Activated CD4-positive, alpha-beta T cell treated with anti-CD3 and anti-CD28 coated beads, Interleukin-2, Interleukin-4, amounts not matched to agents 100 ng/mL and 50 ng/mL, durations not matched to agents 16 hours and 8 hours (primary cell): ENCODE measurements at places on chromosomes 2 and 18.

GRCh38 chr2:197777823-197778407 is 7.2 kb downstream of the BOLL start:
- DNase-seq = peak; percentile 32

GRCh38 chr18:63320975-63321265 is 1.4 kb upstream of the BCL2 start:
- no peak for DNase-seq

DNA sequence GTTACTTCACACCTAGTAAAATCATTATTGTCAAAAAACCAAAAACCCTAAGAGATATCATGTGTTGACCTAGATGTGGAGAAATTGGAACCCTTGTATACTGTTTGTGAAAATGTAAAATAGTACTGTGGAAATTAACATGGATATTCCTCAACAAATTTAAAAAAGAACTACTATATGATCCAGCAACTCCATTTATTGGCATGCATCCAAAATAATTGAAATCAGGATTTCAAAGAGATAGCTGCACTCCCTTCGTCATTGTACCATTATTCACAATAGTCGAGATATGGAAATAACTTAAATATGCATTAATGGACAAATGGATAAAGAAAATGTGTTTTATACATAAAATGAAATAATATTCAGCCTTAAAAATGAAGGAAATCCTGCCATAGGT is 105.3 kb upstream of the ZC3H15 start:
- DNase-seq = no peak

GRCh38 chr2:163142618-163143017 is 304.1 kb upstream of the KCNH7 start:
- DNase-seq = no peak

- DNase-seq = no peak
Measured at GRCh38 chr2:158716121-158716791, 78.9 kb upstream of the DAPL1 start.

DNA sequence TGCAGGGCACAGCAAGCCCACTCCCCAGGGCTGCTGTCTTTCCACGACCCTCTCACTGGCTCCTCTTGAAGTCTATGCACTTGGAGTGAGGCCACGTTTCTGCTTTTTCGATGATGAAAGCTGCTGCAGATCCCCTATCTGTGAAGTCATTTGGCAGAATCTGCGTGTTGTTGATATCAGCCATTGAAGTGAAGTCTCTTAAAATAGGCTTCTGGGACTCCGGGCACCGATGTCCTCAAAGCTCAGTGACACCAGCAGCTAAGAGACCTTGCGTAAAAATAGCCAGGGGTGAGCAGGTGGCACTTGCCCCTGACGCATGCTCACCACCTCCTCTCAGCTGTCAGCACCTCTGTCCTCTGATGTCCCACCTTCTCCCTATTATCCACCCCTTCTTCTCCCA is 89.4 kb upstream of the FHL2 start:
- DNase-seq = no peak

DNA sequence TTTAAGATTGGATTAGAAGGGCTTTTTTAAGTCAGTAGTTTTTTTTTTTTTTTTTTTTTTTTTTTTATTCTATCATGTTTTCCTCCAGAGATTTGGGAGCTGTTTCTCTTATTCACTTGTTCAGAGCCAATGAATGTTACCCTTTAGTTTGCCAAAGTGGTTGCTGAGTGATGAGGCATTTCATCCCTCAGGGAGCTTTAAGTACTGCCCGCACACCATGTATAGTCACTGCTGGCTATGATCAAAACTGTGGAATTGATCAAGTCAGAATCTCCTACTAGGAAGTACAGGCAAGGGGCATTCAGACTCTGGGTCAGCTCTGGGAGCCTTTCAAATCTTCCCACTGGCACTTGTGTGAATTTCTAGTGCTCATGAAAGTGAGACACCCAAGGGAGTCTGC is 201.6 kb downstream of the IKZF2 start:
- no peak for DNase-seq

DNA sequence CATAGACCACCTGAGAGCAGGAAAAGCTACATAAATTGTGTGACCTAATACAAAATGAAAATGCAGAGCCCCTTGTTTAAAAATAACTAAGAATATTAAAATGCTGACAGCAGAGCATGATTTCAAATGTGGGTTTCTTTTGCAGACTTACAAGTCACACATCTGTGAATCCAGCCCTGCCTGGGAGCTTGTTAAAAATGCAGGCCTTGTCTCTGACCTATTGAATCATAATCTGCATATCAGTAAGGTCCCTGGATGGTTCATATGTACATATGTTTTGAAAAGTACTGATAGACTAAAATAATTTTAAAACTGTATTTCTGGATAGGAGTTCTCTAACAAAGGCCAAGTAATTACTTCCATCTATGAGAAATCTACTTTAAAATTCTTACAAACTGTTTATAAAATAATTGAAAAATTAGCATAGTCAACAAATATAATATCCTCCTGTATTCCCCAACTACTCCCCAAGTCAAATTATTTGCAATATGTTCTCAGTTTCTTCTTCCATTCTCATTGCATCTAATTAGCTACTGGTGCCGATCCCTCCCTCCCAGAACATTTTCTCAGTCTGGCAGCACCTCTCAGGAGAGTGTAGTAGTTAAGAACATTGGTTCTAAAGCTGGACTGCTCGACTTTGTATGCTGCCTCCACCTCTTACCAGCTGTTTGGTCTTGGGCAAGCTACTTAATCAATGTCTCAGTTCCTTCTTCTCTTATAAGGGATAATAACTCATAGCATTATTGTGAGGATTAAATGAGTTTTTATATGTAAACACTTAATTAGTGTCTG is 1040.4 kb upstream of the CDH2 start:
- DNase-seq = no peak

GRCh38 chr2:44358503-44358902 is 2.8 kb downstream of the PREPL start:
- no peak for DNase-seq

GRCh38 chr2:68237976-68238580 is 14.3 kb downstream of the PPP3R1 start:
- no peak for DNase-seq

GRCh38 chr18:67280486-67281242 is 235.9 kb downstream of the DSEL start:
- DNase-seq = no peak

DNA sequence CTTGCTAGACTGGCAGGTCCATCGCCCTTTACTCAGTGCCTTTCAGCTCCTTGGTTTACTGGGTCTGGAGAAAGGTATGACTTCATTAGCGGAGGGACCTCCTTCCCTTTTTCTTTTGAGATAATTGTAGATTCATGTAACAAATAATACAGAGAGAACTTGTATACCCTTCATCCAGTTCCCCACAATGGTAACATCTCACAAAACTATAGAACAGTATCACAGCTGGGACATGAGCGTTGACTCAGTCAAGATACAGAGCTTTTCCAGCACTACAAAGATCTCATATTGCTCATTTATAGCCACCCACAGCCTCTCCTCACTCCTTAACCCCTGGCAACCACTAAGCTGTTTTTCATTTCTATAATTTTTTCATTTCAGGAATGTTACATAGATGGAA is 59.8 kb downstream of the ZNF532 start:
- DNase-seq = no peak

- DNase-seq = no peak
Measured at GRCh38 chr2:169104848-169105247, 35.5 kb downstream of the DHRS9 start.

GRCh38 chr18:55115606-55116005 is 156.3 kb upstream of the CCDC68 start:
- DNase-seq = no peak

GRCh38 chr2:41101281-41101680 is 649.4 kb upstream of the SLC8A1 start:
- no peak for DNase-seq

DNA sequence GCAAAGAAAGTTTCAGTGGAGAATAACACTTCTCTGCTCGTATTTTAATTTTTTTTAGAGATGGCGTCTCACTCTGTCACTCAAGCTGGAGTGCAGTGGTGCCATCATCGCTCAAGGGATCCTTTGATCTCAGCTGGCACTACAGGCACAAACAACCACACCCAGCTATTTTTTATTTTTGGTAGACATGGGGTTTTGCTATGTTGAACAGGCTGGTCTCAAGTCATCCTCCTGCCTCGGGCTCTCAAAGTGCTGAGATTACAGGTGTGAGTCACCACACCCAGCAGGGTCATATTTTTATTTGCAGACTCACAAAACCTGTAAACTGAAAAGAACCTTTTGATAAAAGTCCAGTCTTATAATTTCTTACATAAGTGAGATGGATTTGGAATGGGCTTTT is 2.6 kb downstream of the TRAK2 start:
- peak; percentile 24 for DNase-seq

DNA sequence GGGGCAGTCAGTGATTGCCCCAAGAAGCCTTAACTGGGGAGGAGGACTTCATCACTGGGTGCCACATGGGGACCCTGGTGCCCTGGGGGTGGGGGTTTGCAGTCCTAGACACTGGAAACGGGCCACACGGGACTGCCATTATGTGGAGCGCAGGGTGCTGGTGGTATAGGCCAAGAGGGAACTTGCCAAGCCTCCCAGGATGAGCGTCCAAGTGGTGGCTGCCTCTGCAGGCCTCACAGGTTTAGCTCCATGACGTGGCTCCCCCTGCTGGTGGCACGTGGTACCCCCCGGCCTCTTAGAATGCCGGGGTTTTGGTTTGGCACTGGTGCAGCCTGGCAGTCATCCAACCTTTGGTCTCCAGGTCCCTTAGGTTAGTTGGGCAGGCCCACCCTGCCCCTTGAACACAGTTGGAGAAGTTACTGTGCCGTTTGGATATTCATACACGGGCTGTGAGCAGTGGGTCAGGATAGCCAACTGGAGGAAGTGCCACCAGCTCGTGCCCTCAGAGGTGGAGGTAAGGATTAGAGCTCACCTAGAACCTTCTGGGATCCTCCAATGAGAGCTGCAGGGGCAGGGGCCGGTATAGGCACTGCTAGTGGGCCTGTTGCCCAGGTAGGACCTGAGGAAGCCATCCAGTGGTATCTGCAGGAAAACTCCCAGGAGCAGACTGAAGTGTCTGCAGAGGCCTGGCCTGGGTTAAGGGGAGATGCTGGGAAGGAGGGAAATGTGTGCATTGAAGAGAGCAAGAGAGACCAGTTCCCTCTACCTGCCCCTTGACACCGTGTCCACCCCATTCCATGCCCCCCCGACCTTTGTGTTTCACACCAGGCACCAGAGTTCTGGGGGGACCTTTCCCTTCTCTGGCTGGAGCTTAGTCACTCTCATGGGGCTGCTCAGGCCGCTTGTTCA is 5.7 kb downstream of the PTMA start:
- DNase-seq = peak; percentile 92

DNA sequence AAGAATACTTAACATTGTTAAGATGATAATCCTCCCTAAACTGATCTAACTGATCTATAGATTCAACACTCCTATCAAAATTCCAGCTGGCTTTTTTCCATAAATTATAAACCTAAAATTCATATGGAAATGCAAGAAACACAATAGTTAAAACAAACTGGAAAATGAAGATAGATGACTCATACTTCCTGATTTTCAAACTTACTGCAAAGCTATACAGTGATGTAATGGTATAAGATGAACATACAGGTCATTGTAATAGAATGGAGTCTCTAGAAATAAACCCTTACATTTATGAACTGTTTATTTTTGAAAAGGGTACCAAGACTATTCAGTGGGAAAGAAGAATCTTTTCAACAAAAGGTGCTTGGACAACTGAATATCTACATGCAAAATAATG is 32.3 kb downstream of the UBXN4 start:
- DNase-seq = no peak

- no peak for DNase-seq
Measured at GRCh38 chr2:65055422-65056214, 598 bp upstream of the CEP68 start.
